ENCODE measurements at places on chromosomes 13 and 19.

DNA sequence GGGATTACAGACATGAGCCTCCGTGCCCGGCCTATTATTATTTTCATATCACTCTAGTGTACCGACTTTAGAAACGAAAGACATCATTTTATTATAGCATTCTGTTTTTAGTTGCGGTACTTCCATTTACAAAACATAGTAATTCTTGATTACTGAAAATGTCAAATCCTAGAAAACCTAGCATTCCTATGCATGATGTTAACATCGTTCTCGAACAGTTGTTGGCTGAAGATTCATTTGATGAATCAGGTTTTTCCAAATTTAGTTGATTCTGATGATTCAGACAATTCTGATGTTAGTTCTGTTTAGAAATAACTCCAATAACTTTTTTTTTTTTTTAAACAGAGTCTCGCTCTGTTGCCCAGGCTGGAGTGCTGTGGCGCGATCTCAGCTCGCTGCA lies 11.5 kb upstream of the MTRF1 start:
- no peak for DNase-seq

DNA sequence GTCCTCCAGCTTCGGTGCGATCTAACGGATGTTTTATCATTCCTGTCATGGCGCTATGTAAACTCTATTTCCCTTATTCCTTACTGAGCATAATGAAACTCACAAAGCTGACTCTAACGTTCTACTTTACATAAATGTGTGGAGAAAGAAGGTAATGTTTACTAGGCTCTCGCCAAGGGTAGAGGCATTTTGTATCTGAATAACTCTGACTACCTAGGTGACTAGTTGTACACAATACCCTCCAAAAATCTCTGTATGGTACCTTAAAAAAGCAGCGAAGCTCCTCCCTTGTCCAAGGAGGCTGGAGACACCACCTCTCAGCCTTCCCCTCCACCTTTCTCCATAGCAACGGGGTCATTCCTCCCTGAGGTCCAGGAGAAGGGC lies 316 bp upstream of the ZNF530 start:
- no peak for DNase-seq

DNA sequence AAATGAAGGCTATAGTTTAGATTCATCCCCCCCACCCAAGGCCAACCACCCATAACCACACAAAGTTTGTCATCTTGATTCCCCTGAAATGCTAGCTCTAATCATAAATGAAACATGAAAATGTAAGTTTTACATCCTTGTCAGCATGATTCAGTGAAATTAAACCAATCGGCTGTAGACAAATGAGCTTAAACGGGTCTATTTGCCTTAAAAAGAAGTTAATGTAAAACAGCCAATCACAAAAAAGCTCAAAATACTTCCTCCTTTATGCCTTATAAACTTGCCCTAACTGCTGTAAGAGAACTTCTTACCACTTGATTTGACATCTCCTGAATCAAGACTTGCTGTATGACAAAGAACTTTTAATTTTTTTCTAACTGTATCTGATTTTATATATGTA lies 34.5 kb upstream of the MRI1 start:
- DNase-seq: no peak

DNA sequence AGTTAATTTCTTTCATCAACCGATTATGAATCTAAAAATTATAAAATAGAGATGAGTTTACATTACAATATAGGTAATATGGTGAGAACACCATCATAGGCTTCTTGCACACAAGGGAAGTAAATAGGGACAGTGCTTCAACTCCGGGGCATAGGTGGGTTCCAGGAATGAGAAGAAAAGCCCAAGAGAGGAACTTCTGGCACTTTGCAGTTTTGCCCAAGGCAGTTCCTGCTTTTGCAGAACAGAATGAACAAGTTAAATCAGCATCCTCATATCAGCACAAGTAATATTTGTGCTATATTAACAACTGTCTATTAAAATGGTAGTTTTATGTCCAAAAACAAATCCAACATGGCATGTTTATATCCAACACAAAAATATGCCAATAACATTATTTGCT lies 60.1 kb downstream of the DACH1 start:
- no peak for DNase-seq
